Esophagus muscularis mucosa (tissue), 4 donors: ENCODE measurements at places on chromosomes 7 and 10.

- DNase-seq: no peak
Observed at GRCh38 chr7:134935701-134936100, 50.6 kb upstream of the AGBL3 start.

- no peak for DNase-seq
Observed at GRCh38 chr10:88974012-88974411, 16.6 kb upstream of the FAS start.

GRCh38 chr7:2354939-2355704 lies 495 bp downstream of the EIF3B start:
- no peak for DNase-seq

- DNase-seq: no peak
Observed at GRCh38 chr7:44058759-44059218, 6.6 kb downstream of the PGAM2 start.

DNA sequence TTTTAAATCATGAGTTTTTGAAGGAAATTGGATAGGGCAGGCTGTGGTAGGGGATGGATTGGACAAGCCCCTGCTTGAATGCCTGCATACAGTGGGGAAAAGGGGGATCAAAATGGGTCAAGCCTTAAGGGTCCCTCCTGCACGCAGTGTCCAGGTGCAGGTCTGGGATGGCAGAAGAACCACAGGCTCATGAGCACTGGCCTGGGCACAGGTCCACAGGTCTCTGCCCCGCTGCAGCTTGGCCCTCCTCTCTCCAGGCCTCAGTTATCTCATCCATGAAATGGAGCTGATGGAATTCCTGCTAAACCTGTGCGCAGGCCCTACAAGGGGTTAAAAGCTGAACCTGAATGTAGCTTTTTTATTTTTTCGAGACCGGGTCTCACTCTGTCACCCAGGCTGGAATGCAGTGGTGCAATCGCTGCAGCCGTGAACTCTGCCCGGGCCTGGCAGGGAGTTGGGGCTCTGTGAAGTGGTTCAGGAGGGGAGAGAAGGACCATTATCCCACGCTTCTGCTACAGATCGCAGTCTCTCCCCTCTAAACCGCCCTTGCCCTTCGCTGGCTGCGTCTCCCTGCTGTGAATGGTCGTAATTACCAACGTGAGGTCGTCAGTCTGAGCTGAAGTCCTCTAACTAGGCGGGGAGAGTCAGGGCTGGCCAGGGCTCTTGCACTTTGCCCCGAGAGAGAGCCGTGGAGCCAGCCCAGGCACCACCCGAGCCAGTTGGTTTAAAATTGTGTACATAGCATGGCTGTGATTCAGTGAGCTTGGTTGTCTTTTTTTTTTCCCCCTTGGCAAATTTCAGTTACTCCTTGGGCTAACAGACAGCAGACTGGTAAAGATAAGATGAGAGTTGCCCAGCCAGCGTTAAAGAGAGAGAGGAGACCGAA lies 77.5 kb upstream of the GTF2I start:
- no peak for DNase-seq

- no peak for DNase-seq
Observed at GRCh38 chr7:106721816-106722785, 61.1 kb upstream of the CCDC71L start.

DNA sequence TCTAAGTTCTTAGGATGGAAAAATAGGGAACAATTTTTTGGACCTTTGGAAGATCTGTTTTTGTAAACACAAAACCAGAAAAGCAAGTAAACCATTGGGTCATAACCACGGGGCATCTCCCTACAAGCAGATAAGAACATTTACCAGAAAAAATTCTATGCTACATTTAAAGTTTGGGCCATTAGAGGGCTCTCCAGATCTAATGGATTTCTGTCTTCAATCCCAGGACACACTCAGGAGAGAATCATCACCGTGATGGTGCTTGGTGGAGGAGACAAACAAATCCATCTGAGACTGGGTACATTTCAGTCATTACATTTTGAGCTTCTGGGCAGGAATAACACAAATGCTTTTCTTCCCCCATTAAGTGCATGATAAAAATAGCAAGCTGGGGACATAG lies 178.4 kb upstream of the TARP start:
- DNase-seq: no peak

DNA sequence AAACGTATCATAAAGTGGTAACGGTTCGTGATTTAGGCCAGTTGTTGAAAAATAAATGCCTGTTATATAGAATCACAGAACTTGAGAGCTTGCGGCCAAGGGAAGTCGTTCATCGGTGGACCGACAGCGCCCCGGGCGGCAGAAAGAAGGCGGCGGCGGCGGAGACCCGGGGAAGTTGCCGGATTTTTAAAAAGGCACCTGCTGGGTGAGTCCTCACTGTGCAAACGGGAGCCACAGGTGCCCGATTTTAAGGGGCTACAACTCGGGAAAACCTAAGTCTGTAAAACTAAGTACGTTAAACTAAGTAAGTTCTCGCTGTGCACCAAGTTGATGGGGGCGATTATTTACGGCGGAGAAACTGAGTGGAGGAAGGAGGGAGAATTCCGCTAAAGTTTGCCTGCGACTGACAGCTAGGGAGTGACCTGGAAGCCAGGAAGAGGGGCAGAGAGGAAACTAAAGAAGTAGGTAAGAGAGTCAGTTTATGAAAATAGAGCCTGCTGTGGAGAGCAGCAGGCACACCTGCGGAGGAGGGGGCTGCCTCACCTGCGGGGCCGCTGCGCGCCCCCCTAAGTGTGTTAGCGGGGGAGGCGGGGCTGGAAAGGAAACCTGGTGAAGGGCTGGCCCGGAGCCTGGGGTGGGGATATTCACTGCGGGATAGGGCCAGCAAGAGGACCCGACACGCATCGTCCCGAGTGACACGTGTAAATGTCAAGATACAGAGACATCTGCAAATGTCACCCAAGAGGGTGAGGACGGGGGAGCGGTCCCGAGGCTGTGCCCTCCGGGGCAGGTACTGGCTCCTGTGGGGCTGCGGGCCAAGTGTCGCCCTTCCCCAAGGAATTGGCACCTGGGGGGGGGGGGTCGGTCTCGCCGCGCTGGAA lies 996 bp downstream of the ADAM12 start:
- peak; percentile 92 for DNase-seq

- no peak for DNase-seq
Observed at GRCh38 chr10:62690703-62691102, 113.8 kb upstream of the ADO start.

- no peak for DNase-seq
Observed at GRCh38 chr10:5751601-5752253, 61.5 kb downstream of the GDI2 start.

- DNase-seq: no peak
Observed at GRCh38 chr7:148838905-148839304, 45.2 kb downstream of the EZH2 start.

DNA sequence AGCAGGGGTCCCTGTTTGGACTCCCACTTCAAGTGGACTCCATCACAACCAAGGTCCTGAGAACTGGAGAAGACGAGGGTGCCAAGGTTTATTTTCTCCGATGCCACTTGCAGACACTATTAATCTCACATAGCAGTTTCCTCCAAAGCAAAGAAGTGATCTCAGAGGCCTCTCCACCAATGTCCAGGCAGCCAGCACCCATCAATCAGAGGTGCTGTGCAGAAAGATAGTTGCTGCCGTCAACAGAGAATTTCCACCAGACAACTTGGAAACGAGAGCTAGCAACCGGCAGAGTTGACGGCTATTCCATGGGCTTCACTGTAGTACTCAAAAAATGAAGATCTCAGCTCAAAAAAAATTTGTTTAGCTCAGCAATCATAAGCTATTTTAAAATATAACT lies 438.6 kb upstream of the PFKP start:
- no peak for DNase-seq

- DNase-seq: no peak
Observed at GRCh38 chr10:132175408-132175807, 11.3 kb upstream of the DPYSL4 start.

DNA sequence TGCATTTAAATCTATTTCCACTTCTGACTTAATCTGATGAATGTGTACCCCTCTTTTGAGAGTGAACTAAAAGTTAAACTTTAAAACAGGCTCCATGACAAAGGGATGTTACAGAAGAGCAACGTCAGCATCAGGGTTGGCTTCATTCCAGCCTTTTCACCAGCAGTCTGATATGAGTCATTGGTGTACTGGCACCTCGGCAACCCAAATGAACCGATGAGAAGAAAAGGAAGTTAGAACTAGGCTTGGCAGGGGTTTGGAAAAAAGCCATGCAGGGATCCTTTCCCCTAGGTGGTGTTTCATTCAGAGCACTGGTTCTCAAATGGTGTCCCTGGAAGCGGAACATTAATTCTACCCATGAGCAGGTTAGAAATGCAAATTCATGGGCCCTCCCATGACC lies 53.6 kb downstream of the SEC61G start:
- peak; percentile 72 for DNase-seq

DNA sequence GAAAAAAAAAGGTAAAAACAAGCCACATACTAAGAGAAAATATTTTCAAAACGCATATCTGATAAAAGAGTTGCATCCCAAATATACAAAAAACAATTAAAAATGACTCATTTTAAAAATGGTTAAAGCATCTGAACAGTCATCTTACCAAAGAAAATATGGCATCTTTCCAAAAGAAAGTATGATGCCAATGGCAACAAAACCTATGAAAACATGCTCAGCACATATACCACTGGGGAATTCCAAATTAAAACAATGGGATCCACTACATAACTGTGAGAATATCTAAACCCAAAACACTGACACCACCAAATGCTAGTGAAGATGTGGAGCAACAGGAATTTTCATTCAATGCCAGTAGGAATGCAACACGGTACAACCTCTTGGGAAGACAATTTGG lies 39.3 kb downstream of the VSTM2A start:
- DNase-seq: no peak

DNA sequence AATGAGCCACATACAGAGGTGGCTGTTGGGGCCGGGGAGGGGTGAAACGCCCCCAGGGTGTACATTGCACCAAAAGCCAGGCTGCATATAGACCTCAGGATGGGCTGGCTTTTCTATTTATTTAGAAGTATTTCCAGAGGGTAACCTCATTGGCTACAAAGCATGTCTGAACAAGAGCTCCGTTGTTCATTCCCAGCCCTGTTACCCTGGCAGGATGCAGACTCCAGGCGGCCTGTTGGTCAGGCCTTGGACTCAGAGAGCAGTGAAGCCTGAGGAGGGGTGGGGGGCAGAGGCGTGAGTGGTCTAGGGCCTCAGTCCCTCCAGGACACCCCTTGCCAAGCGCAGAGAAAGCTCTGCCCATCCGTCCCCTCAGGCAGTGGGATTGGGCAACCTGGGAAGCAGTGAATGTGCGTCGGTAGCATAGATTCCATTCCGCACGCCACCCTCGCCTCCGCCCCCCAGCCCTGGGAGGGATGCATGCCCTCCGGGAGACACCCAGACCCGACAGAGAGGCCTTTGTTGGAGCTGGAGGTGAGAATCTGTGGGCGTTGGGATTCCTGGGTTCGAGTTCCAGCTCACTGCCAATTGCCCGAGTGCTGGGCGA lies 41.9 kb downstream of the TCF7L2 start:
- DNase-seq: no peak

- no peak for DNase-seq
Observed at GRCh38 chr7:7848246-7848645, 120.3 kb upstream of the GLCCI1 start.

GRCh38 chr7:11642841-11643240 lies 189.2 kb downstream of the THSD7A start:
- DNase-seq: no peak

- no peak for DNase-seq
Observed at GRCh38 chr10:59006511-59007306, 169.7 kb upstream of the PHYHIPL start.

GRCh38 chr10:16843252-16843870 lies 26.1 kb upstream of the RSU1 start:
- no peak for DNase-seq

GRCh38 chr7:33422825-33423645 lies 293.7 kb downstream of the BBS9 start:
- DNase-seq: no peak
